ENCODE measurements at places on chromosomes 4 and X.
A peak's percentile ranks its signal among the peaks of the same experiment; 100 is the strongest.

DNA sequence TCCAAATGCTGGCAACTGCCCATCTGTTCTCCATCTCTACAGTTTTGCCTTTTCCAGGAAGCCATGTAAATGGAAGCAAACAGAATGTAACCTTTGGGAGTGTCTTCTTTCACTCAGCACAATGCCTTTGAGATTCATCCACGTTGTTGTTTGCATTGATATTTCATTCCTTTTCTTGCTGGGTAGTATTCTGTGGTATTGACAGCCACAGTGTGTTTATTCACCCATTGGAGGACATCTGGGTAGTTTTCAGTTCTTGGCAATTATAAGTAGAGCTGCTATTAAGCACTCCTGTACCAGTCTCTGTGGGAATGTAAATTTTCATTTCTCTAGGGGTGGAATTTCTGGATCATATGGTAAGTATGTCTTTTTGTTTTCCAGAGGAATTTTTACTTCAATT, 194.3 kb upstream of the RPS6KA3 start:
- DNase-seq, result no peak

GRCh38 chr4:536351-536972, 37.5 kb downstream of the PIGG start:
- no peak for DNase-seq

GRCh38 chr4:41594432-41594831, 56.5 kb downstream of the LIMCH1 start:
- DNase-seq, result no peak

GRCh38 chrX:31213941-31214340, 142.1 kb upstream of the FTHL17 start:
- no peak for DNase-seq

GRCh38 chr4:4408132-4408523, 21.2 kb downstream of the NSG1 start:
- DNase-seq, result no peak

- peak; percentile 51 for DNase-seq
These were observed 29.5 kb downstream of the SH3TC1 start for GRCh38 chr4:8228319-8229250.

- no peak for DNase-seq
These were observed 182.8 kb downstream of the BANK1 start for GRCh38 chr4:101973361-101973760.

DNA sequence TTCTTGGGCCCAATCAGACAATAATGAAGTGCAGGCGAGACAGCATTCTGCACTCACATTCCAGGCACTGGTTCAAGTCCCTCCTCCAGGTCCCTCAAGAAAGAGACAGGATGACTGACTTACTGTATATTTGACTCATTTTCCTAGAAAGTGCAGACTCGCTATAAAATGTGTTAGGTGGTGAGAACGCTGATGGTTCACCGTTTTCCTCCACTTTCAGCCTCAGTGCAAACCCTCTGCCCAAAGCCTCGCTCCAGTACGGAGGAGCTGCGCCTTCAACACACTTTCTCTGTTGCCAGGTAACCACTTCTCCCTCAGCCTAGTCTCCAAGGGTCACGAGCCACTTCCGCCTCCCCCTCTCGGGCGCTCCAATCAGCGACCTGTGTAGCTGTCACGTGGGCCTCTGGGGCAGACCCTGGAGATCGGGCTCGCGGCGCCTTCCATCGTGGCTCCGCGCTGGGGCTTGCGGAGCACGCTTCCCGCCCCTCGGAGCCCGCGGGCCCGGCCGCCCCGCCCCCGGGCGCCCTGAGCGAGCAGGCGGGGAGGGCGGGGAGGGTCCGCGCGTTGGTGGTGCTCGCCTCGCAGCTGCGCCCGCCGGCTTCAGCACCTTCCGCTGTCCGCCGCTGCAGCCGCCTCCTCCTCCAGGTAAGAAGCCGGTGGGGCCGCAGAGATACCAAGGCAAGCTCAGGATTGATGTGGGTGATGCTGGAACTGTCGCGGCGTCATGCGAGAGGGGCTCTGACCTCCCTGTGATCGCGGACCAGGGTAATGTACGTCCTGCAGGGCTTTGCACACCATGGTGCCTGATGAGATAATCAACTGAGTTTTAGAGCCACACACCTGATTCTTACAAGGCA, at the start of gene WDR17:
Gene WDR17 (plus strand): TSS at position 407 of the 857 bp plus-strand sequence. CDS start 45,740 bp downstream, outside the sequence.
- DNase-seq, result peak; percentile 47

DNA sequence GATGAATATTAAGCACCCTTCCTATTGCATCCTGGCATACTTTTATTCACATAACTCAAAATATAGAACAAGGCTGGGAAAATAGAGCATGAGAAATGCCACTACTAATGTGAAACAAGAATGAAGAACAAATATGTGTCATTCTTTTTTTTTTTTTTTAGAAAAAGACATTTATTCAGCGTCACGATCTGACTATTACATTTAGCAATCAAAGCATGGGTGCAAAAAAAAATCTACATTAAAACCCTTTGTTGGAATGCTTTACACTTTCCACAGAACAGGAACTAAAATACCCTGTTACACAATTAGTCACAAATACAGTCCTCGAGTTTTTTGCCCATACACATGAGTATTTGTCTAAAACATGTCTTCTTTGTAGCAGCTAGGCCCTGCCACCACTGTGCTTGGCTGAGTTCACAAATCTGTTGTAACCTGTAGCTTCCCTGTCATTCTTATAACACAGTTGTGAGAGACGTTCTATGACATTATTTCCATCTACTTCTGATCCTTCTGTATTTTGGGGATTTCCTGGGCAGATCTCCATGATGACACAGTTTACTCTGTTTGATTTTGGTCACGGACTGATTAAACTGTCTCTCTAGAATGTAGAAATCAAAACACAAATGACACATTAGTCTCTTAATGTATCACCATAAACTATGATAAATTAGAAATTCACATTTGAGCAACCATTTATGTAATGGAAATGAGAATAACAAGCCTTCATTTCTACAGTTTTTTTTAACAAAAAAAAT, 9.4 kb upstream of the TET2 start:
- no peak for DNase-seq

DNA sequence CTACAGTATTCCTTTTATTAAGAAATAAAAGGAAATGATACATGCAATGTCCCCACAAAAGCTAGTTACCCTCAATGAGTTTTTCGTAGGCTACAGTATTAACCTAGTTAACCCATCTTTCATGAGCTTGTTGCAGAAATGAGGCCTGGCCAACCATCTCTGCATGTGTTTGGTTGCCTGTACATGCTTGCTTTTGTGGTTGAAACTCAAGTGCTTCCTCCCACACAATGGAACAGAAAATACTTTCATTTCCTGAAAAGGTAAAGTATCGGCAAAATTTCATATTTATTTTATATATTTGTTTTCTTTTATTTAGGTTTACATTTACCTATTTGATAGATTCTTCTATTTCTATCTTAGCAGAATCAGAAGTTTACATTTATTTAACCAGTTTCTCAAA, 214.6 kb upstream of the FAM241A start:
- no peak for DNase-seq

DNA sequence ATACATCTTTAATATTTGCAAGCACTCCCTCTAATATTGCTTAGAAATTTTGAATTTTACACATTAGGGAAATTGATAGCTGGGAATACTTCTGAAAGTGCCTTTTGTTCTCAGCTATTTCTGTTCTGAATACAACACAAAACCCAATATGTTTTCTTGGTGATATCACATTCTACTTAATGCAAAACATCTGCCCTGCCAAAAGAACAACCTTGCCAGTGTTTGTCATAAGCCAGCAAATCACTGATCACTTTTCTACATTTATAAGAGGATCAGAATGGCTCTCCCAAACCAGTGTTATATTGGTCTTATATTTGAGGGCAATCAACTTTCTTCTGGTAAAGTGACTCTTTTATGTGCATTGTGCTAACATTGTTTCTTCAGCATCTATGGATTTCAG, 126.8 kb upstream of the APOOL start:
- DNase-seq, result no peak
